ENCODE measurements at places on chromosomes 3 and 15.

DNA sequence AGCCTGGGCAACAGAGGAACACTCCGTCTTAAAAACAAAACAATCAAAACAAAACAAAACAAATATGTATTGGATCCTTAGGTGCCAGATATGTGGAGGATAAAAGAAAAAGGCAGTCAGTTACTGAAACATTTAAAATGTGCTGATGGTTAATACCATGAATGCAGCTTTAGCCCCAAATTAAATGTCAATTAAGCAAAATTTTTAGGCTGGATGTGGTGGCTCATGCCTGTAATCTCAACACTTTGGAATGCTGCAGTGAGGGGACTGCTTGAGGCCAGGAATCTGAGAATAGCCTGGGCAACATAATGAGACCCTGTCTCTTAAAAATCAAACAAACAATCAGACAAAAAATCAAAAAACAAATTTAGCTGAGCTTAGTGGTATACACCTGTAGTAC lies 8.5 kb upstream of the CHMP2B start:
- DNase-seq: no peak

GRCh38 chr15:34160735-34161134 lies 49.2 kb downstream of the KATNBL1 start:
- no peak for DNase-seq

DNA sequence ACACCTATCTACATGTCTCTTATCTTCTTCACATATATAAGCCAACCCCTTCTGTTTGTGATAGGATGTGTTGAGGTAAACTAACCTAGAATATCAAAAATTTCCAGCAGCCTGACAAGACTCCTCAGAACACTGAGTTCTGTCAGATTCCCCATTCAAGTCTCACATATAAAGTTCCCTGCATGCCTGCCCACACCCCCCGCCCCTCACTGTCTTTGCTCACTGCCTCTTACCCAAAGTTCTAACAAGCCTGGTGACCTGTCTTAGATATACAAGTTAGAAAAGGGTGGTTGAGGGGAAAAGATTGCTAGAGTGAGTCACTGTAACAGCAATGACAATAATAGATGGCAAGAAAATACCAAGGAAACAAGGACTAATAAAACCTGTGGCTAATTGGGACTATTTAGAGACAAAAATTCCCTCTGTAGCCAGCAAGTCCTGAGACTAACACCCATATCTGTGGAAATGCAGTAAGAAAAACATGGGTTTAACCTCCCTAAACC lies 40.1 kb downstream of the FBXO22 start:
- no peak for DNase-seq

DNA sequence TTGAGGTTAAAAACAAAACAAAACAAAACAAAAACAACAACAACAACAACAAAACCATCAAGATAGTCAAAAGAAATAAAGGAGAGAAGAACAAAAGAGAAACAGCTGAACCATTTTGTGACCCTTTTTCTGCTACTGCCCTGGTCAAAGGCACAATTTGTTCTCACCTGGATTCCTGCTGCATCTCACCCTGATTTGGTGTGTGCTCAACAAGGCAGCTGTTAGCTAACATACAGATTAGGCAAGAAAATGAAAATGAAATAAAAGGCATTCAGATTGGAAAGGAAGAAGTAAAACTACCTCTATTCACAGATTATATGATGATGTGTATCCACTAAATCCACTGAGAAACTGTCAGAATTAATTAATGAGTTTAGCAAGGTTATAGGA lies 28.7 kb upstream of the XIRP1 start:
- no peak for DNase-seq

- no peak for DNase-seq
These were observed 12.7 kb upstream of the CFAP91 start for GRCh38 chr3:119690043-119690656.

DNA sequence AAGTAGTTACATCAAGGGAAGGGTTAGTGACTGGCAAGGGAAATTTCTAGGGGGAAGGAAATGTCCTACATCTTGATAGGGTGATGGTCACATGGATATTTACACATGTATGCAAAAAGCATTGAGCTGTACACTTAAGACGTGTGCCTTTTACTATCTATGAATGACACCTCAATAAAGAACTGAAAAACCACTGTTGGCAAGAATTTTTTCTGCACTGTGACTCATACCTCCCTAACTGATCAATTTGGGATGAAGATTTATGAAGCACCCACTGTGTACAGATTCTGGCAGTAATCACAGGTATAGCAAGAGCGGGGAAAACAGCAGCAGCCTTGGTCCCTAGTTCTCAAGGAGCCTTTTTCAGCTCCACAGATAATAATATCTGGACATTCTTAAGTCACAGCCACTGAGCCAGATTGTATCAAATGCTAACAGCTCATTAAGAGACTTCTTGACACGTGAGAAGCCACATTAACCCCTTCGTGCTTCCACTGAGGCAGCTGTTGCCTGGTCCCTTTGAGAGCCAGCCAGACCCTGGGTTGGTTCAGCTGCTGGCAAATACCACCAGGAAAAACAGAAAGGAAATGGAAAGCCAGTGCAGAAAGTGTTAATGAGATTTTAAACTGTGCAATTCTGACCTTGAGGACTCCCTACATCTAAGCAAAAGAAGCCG lies 32.0 kb upstream of the GALNT15 start:
- no peak for DNase-seq

- no peak for DNase-seq
These were observed 211.4 kb downstream of the NR1D2 start for GRCh38 chr3:24156466-24156865.

- DNase-seq: no peak
These were observed 13.9 kb upstream of the ZBBX start for GRCh38 chr3:167394003-167394402.

GRCh38 chr3:129036222-129037092 lies 24.1 kb upstream of the GP9 start:
- no peak for DNase-seq

- no peak for DNase-seq
These were observed 18.6 kb downstream of the FAM174B start for GRCh38 chr15:92636908-92637481.

DNA sequence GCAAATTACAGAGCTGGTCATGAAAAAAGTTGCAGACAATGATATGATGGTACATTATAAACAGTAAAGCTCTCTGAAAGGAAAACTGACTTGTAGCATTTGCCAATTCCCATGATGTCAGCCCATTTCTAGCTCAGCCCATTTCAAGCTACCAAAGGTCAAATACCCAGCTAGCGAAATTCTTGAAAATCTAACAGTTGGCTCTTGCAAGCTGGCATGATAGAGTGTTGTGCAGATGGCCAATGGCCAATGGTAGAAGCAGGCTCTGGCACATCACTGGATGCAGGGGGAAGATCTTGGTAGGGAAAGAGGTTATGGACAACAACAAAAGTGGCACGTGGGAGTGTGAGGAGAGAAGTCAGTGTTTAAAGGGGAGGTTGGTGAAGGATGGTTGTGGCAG lies 36.7 kb downstream of the RASGRF1 start:
- DNase-seq: no peak

DNA sequence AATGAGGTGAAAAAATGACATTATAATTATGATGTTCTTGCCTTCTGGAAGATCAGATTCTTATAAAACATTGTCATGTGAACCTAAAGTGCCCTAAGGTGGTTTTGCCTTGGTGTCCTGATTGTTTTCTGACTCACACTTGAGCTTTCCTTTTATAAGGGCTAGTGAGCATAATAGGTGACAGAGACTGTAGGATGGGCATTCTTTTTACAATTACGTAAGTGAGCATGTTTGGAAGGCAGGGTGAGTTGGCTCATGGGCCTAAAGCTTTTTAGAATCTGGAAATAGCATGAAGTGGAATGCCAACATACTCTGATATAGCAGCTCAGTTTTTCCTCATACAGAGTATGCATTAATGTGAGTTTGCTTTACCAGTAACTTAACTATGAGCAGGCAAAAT lies 41.2 kb downstream of the CRYBG3 start:
- no peak for DNase-seq

- no peak for DNase-seq
These were observed 685.7 kb downstream of the MCTP2 start for GRCh38 chr15:94917068-94917467.

DNA sequence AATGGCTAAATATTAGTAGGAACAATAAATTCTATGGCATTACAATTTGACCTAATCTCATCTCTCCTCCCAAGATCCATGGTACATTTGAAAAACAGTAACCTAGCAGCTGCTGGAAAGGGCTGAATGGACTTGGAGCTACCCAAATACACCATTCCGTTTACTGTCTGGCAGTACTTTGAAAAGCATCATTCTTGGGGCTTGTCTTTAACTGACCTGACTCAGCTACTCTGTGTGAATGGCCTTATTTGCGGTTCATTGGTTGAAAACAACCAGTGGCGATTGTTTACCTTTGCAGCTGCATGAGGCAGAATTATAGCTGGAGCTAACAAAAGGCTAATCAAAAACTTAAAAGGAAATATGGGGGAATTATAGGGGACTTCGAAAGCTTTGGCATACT lies 311.2 kb upstream of the MCTP2 start:
- no peak for DNase-seq

DNA sequence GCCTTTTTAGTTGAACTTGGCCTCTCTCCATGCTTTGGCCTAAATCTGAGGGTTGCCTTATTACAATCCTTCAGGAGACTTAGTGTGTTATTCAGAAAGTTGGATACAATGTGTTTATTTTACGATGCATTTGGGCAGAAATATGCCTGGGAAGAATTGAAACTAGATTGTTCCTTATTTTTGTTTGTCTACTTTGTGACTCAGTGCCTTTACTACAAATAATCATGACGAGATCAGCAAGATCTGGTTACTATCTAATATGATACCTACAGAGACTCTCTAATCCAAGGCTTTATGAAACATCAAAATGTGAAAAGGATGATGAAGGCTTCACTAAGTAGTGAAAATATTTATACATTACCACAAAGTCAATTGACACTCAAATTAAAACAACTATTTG lies 82.2 kb downstream of the RBMS3 start:
- DNase-seq: no peak

DNA sequence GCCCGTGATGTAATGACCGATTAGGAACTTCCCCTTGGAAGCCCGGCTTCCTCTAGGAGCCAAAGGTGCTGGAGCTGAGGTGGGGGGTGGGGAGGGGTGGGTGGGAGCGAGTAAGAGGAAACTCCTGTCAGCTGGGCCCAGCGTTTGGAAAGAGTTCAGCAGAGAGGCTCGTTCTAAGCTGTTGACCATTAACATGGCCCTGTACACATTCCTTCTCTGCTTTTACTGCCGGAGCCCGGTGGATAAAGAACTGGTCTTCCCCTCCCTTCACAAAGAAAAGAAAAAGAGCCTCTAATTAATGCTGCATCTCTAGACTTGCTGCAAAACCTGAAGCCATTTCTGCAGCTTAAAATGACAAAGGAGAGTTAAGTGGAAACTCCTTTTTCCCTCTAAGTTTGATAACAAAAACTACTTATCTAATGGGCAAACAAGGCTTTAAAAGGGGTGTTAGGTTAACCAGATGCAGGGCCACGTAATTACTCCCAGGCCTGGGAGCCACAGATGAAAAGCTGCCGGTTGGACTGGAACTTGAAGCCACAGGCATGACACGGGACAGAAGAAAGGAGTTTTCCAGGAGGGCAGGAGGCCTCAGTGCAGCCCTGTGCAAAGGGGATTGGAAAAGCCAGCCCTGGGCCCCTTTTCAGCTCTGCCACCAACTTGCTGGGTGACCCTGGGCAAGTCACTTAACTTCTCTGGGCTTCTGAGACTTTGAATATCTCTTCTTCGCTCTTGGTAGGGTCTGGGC lies 71.3 kb downstream of the SMAD6 start:
- DNase-seq: no peak

GRCh38 chr3:173799060-173799816 lies 401.7 kb downstream of the NLGN1 start:
- no peak for DNase-seq

Data from T-helper 22 cell (primary cell).